Endodermal cell (in vitro differentiated cells): ENCODE measurements at places on chromosomes 12 and 14. TPM values are rescaled to one million over a fixed set of nuclear protein-coding genes. Genes with fewer than 3 reads are reported as not detected.

MORN3 gene
- 1.3 and 1.6 TPM in 2 replicates for total RNA-seq

CPNE8 gene
- 8.7 TPM in 2 replicates for total RNA-seq

LALBA gene
- total RNA-seq = not detected in 3 replicates

GALNT16 gene
- 2.1 and 2.2 TPM in 2 replicates for total RNA-seq

METAP2 gene
- 127 and 137 TPM in 2 replicates for total RNA-seq

CCDC197 gene
- total RNA-seq = not detected in 2 replicates

TRMT5 gene
- 11.0 to 18.4 TPM (median 16.8 TPM) in 3 replicates for total RNA-seq

PTMS gene
- 871 and 888 TPM in 2 replicates for total RNA-seq

KLHDC1 gene
- 0.35 and 0.68 TPM in 2 replicates for total RNA-seq

FAM222A gene
- 14.0 to 24.1 TPM (median 21.6 TPM) in 3 replicates for total RNA-seq

TRPV4 gene
- total RNA-seq = 9.5 to 15.0 TPM (median 14.2 TPM) in 3 replicates

MMP14 gene
- 220 TPM in 2 replicates for total RNA-seq

CPNE6 gene
- total RNA-seq = not detected in 3 replicates

KRT3 gene
- total RNA-seq = not detected in 2 replicates

GRIN2B gene
- 2.1 to 3.2 TPM (median 2.3 TPM) in 3 replicates for total RNA-seq

C3AR1 gene
- total RNA-seq = not detected in 3 replicates

SIX1 gene
- 0.23 TPM in 1 of 3 replicates, not detected in the others for total RNA-seq

CMA1 gene
- not detected in 2 replicates for total RNA-seq

HELB gene
- 11.0 and 11.2 TPM in 2 replicates for total RNA-seq

TOX4 gene
- 61.5 to 69.3 TPM (median 64.1 TPM) in 3 replicates for total RNA-seq
